Hypothalamus (tissue), 51 donors: ENCODE measurements at places on chromosomes 1 and 21.

GRCh38 chr1:234326497-234327366 is 46.5 kb upstream of the COA6 start:
- DNase-seq, result no peak

DNA sequence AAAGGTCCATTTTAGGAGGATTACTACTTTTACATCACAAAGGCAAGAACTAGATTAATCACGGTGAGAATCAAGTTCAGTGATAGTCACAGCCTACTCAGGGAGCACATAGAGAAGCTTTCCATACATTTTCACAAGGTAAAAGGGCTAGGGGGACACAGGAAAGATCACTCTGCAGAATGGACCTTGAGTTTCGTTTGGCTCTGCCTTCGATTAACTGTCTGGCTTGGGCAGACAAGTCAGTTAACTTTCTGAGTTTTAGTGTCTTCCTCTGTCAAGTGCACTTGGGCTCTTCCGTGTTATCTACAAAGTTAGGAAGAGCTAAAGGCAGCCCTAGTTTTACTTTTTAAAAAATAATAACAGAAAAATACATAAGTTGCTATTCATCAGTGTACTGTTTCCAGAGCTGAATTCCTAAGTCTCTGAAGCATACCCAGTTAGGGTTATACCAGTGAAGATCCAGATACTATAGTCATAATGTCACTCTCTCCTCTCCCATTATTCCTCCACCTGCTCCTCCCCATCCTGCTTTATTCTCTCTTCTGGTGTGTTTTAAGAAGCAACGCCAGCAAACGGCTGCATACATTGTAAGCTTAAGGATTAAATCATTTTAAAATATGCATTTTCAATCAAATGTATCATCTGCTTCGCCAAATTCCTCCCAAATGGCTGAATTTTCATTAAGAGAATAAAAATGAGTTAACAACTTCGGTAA is 1.7 kb downstream of the CEP170 start:
- no peak for DNase-seq

- DNase-seq, result no peak
Observed at GRCh38 chr1:184379111-184379752, 7.6 kb upstream of the C1orf21 start.

- no peak for DNase-seq
Observed at GRCh38 chr1:184595596-184595995, 159.1 kb downstream of the EDEM3 start.

DNA sequence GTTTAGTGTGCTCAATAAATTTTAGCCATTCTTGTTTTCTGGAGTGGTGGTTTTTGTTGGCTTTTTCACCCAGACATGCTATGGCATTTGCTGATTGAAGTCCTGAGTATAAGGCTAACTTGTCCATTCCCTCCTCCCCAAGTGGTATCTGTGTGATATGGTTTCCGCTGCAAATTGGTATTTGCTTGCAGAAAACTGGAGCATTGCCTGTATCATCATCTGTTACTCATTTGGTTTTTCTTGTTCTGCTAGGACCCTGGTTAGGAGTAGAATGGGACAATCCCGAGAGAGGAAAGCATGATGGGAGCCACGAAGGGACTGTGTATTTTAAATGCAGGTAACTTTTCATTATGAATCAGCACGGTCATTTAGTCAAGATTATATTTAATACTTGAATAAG is 34.0 kb downstream of the TBCE start:
- no peak for DNase-seq

- no peak for DNase-seq
Observed at GRCh38 chr1:20726118-20726911, 6.2 kb downstream of the SH2D5 start.

DNA sequence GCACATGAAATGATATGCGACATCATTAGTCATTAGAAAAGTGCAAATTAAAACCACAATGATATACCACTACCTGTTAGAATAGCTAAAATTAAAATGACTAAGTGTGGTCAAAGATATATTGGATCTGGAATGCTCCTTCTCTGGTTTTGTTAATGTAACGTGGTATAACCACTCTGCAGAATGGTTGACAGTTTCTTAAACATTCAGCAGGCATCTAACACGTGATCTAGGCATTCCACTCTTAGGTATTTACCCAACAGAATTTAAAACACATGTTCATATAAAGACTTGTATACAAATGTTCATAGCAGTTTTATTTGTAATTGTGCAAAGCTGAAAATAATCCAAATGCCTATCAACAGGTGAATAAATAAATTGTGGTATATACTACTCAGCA is 165.0 kb upstream of the PLXNA2 start:
- no peak for DNase-seq

DNA sequence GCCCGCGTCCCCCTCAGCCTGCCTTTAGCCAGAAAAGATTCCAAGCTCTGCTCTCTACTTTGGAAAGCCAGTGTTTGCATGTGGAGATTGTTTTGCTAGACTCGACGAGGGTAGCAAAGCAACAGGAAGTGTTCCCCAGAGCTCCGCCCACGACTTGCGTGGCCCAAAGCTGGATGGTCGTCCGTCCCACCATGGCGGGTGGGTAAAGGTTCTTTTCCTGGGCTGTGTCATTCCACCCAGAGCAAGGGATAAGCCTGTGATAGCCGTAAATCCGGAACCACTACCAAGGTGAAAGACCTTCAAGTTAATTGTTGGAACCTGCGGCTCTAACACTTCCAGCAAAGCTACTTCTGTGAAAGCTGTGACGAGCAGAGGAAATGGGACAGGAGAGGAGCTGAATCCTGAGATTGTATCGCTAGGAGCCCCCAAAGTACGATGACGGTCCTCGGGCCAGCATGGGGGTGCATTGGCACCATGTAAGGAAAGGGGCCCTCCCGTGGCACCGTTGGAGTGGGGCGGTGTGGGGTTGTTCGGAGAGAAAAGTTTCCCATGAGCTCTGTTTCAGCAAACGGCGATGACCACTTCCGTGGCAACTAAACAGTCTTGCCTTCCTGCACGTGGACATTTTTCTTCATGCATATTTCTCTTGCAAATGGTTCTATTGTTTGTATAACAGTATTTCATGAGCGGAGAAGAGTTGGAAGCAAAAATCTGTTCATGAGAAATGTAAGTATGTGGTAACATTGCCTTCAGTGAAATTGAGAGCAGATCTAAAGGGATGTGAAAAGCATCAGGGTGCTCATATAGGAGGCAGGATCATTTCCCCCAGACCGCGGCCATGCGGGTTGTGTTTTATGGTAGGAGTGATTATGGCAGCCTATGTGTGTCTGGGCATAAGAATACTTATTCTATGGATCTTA is 8.4 kb downstream of the MX2 start:
- no peak for DNase-seq
